ENCODE measurements at places on chromosomes 5 and 9. TPM values are rescaled to one million over a fixed set of nuclear protein-coding genes. Genes with fewer than 3 reads are reported as not detected.
A peak's percentile ranks its signal among the peaks of the same experiment; 100 is the strongest.

CATSPER3 gene
- not detected for total RNA-seq

DNA sequence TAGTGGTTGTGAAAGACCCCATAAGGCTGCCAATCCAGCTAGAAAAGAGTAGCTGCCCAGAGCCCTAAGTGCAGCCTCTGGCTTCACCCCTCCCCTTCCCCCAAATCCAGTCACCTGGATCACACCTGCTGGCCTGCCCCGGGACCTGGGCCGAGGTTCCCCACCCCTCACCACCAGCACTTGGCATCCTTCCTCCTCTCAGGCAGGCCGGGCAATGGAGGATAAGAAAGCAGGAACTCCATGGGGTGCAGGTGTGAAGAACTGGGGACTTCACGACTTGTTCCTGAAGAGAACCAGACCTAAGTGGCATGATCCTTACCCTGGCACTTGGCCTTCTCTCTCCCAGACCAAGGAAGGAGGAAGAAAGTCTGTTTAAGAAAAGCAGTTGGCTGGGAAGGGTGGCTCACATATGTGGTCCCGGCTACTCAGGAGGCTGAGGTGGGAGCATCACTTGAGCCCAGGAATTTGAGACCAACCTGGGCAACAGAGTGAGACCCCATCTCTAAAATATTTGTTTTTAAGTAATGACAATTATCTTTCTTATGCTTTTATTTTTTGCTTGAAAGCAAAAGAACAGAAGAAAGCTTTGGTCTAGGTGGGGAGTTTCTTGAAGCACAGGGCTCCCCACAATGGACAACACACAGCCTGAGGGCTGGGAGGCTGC is 131.1 kb downstream of the PAX5 start:
- no peak for DNase-seq

GRCh38 chr5:128328446-128328845 is 209.6 kb downstream of the FBN2 start:
- DNase-seq: no peak

DNA sequence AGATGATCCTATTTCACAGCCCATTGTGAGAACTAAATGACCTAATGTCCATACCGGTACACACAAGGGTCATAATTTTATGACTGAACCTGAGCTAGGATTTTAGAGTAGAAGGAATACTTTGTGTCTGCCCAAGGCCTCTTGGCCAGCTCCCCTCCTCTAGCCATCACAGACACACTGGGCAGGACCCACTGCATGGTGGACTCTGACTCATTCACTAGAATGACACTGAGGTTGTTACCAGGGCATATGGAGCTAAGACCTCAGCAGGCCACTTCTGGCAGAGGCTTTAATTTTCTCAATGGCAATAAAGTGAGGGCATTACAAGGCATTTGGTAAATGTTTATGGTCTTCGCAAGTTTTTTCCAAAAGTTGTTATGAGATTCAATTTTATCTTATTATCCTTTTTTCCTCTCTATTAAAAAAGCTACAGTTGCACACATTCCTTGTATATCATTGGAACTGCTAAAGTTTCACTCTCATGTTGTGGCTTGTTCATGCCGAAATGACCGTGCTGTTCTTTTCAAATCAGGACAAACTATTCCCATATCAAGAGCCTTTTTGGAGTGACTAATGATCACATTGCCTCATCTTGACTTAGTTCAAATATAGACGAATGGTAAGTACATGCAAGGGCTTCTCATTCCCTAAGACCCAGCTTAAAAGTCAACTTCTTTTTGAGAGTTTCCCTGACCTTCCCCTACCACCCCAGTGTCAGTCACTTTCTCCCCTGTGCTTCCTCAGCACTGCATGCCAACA is 595.7 kb downstream of the ACTL7B start:
- DNase-seq: no peak

DNA sequence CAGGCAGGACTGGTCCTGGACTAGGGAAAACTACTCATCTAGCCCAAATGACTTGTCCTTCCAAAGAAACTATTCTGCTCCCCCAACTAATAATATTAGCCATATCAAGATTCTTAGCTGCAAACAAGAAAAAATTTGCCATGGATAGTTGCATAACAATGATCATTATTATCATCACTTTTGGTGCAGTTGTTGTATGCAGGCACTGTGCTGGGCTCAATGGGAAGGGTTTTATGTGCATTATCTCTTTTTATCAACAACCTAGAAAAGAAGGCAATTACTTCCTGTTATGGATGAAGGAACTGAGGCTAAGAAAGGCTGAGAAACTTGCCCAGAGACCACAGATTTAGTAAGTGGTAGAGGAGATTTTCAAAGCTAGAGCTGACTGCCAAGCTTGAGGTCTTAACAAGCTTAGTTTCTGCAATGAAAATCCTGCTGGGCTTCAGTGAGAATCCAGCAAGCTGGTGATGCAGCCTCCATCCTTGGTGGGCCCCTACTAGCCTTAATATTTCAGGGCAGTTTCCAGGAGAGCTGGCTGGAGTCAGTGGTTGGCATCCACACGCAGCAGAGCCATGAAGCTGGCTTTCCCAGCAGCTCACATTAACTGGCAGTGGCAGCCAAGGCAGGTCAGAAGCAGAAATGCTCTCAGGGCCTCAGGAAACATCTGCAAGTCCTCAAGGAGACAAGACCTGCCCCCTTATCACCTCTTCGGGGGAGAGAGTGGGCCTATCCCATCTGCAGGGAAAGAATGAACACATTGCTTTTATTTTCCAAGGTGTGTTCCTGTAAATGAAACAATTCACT is 20.5 kb upstream of the MEGF9 start:
- no peak for DNase-seq

DNA sequence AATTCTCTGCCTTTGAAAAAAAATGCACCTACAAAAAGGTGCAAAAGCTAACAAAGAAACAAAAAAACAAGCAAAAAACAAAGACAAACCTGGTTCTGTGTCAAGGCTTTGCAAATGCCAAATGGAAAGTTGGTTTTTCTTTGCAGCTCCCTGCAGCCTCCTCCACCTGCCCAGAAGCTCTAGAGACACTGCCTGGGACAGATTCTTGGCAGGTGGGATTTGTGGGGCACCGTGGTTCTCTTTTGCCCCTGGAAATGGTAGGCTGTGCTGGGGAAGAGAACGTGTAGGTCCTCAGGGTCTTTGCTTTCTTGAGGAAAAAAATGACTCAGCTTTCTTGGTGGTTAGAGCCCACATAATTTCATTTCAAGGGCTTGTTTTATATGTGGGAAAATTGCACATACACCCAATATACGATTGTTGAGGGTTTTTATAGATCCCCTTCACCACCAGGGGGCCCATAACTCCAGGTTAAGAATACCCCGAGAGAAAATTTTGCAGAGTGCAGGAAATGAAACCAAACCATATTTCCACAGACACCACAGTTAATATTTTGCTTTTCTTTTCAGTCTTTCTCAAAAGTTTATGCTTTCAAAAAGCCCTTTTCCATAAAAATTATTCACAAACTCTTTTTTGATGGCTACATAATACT is 58.7 kb downstream of the NXNL2 start:
- DNase-seq: peak; percentile 53

All from SJCRH30 (cell line).